ENCODE measurements at places on chromosomes 2 and 18.

- no peak for DNase-seq
Observed at GRCh38 chr2:76050196-76050595, 339.5 kb upstream of the GCFC2 start.

GRCh38 chr2:27912512-27912911 is 22.0 kb downstream of the BABAM2 start:
- no peak for DNase-seq

- DNase-seq: no peak
Observed at GRCh38 chr18:46471809-46472498, 185.1 kb downstream of the LOXHD1 start.

DNA sequence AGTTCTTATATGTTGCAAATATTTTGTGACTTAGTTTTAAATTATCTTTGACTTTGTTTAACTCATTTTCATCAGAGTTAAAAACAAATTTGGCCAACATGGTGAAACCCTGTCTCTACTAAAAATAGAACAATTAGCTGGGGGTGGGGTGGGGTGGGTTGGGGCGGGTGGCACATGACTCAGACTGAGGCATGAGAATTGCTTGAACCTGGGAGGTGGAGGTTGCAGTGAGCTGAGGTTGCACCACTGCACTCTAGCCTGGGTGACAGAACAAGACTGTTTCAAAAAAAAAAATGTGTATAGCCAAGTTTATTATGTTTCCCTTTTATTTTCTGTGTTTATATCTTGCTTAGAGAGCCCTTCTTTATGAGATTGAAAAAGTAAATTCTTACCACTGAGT is 14.2 kb upstream of the LIPG start:
- no peak for DNase-seq

DNA sequence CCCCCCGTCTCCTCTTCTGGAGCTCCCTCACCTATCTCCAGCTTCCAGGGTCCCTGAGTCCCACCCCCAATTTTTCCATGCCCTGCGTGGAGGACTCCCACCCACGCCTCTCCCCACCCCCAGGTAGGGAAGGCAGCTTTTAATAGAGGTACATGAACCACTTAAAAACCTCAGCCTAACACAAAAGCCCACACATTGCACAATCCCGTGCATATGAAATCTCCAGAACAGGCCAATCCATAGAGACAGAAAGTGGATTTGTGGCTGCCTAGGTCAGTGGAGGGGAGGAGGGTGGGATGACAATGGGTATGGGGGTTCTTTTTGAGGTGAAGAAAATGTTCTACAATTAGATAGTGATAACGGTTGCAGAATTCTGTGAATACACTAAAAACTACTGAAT is 145.6 kb downstream of the CABLES1 start:
- DNase-seq: no peak

DNA sequence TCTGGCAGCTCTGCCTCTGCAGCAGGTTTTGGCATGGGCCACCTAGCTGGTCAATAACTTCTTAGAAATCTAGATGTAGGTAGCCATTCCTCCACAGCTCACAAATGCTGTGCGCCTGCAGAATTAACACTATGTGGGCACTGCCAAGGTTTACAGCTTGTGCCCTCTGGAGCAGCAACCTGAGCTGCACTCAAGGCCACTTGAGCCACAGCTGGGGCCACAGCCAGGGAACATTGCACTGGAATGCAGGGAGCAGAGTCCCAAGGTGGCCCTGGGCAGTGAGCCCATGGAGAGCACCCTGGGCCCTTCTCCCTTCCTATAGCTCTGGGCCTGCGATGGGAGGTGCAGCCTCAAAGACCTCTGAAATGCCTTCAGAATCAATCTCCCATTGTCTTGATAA is 365.3 kb downstream of the SATB2 start:
- no peak for DNase-seq

GRCh38 chr2:182066400-182067087 is 80.9 kb downstream of the PPP1R1C start:
- peak; percentile 87 for DNase-seq

DNA sequence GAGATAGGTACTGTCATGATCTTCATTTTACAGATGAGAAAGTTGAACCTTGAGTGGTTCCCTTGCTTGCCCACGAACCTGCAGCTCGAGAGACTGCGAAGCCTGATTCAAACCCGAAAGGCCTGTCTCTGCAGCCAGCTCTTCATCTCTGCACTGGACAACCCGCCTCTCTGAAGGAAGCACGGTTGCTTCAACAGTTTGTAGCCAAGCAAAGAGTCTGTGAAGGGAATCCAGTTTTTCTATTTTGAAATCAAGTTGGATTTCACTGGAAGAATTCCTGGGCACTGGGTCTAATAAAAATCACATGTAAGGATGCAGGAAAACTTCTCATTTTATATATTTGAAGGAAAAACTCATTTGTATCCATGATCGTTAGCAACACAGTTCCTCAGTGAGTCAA is 21.3 kb upstream of the ICOS start:
- DNase-seq: no peak

DNA sequence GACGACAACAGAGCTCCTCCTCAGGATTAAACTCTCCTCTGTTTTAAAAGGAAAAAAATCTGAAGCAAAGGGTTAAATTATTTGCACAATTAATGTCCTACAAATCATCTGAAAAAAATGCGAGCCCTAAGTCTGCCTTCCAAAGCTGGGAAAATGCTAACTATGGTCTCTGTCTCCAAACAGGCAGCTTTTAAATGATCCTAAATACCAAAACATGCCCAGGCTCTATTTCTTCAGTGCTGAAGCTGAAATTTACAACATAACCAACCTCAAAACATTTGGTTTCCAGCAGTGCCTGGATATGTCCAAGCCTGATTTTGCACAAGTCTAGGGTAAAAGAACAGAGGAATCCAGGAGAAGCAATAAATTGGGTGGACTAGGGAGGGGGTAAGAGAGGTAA is 57.2 kb downstream of the LBH start:
- no peak for DNase-seq

DNA sequence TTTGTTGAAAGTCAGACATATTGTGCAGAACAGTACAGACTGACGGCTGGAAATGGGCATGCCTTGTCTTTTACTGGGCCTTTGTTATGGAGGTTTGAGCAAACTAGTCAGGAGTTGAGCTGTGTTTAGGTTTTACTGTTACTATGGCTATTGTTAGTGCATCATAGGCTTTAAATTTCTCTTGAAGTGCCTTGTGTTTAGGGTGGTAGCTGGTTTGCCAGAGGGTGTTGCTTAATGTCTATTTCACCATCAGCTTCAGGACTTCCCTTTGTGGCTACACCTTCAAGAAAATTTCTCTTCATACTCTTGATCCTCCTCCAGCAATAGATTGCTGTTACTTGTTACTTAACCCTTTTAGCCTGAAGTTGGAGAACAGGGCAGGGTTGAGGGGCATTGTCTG is 104.6 kb downstream of the CAPN13 start:
- no peak for DNase-seq

DNA sequence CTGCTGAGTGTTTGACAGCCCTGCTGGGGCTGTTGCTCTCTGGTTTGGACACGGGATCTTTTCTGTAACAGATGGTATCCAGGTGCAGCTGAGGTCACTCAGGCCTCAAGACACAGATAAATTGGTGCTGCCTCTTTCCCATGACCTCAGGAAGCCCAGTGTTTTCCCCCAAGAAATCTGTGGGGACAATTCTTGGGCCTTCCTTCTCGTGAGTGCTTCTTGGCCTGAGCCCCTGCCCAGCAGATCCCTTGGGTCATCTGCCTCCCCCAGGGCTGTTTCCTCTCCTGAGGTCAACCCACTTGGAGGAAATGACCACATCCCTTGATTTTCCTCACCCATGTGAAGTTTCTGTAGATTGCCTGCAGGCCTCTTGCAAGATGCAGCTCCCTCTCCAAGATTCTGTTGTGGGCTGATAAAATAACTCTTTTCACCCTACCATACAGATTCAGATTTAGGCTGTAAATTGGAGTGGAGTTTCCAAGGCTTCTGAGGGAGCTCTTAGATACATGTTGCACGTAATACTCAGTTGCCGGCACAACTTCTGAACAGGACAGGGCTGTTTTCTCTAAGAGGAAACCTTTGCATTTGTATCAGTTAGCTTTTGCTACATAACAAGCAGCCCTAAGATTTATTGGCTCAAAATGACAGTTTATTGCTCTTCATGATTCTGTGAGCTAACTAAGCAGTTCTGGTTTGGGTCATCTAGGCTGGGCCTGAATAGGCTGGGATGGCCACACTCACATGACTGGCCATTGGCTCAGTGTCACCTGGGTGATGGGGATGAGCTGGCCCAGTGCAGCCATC is 13.1 kb downstream of the ZAP70 start:
- DNase-seq: peak; percentile 68

GRCh38 chr2:227846831-227847230 is 24.6 kb upstream of the DAW1 start:
- DNase-seq: no peak

DNA sequence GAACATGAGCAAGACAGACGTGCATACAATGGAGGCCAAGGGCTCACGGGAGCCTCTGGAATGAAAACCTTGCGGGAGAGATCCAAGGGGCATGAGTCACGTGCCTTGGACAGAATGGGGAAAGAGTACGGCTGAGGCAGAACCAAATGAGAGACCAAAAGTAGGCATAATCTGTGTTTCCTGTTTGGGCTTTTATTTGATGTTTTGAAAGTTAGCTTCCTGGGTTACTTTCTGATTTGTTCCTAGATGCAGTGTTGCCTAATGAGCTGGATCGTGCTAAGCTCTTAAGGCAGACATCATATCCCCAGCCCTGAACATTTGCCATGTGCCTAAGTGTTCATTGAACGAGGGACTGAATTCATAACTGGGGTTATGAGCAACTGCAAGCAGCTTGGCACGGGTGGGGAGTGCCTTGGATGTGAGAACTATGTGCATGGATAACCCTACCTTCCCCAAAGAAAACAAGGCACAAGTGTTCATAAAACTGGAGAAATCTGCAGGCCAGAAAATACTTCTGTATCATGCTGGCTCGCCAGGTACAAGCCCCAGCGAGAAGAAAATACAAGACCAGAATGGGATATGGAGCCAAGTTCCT is 60.3 kb upstream of the RPL31 start:
- peak; percentile 34 for DNase-seq

GRCh38 chr2:113795405-113795920 is 39.0 kb upstream of the SLC35F5 start:
- DNase-seq: no peak

- DNase-seq: no peak
Observed at GRCh38 chr2:6934758-6935651, 17.8 kb downstream of the RNF144A start.

- peak; percentile 93 for DNase-seq
Observed at GRCh38 chr2:210169516-210170195, 1.6 kb downstream of the KANSL1L start.

DNA sequence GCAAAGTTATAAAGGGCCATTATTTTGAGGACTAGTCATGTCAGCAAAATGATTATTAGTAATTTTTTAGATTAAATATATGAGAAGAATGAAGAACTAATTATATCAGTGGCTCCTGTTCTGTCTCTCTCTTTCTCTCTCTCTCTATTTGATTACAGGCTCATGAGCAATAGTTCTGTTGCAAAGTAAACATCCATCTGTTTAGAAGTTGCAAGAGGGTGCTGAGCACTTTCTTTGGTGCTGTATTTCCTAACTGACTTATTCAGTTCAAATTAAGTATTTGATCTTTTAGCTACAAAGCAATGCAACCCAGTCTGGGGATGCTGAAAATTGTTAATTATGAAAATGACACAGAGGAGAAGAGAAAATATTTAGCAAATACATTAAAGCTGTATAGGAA is 408.1 kb upstream of the UBE2E3 start:
- DNase-seq: peak; percentile 45

GRCh38 chr2:61165946-61166345 is 4.0 kb downstream of the C2orf74 start:
- DNase-seq: peak; percentile 15

- peak; percentile 30 for DNase-seq
Observed at GRCh38 chr18:7413906-7414305, 153.2 kb upstream of the PTPRM start.

DNA sequence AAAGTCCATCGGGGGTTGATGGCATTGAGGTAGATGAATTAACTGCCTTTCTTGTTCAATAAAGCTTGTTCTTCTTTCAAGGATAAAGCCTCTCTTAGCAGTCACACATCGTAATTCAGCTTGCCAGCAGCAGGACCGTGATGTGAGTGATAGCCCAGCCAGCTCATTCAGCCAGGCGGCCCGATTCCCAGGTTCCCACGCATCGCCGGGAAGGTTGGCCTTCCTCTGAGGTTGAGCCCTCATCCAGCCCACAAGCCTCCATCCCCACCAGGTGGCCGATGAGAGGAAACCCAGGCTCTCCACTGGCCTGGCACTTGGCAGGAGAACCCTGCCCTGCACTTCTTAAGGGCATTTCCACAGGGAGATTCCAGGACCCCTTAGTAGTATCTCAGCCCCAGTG is 4.7 kb downstream of the AGAP1 start:
- no peak for DNase-seq

Data from mesenchymal stem cell (in vitro differentiated cells and primary cell).